ENCODE measurements at places on chromosomes 7 and 10. TPM values are rescaled to one million over a fixed set of nuclear protein-coding genes. Genes with fewer than 3 reads are reported as not detected.

The PTPN20 gene
- total RNA-seq: 3.9 TPM

The PLAU gene
- 1,570 TPM for total RNA-seq

The PHYHIPL gene
- total RNA-seq: not detected

The COL1A2 gene
- total RNA-seq: not detected

The STAG3 gene
- total RNA-seq: 0.07 TPM

The GSDME gene
- 12.0 TPM for total RNA-seq

The TMUB1 gene
- 71.6 TPM for total RNA-seq

The FGF8 gene
- total RNA-seq: not detected

The NPC1L1 gene
- total RNA-seq: 0.04 TPM

The SPDYE1 gene
- total RNA-seq: not detected

The FOXI2 gene
- not detected for total RNA-seq

The TMEM106B gene
- total RNA-seq: 41.6 TPM

Data from PC-3 (cell line).